ENCODE measurements at places on chromosomes 12 and 14. TPM values are rescaled to one million over a fixed set of nuclear protein-coding genes. Genes with fewer than 3 reads are reported as not detected.

The OTOGL gene
- total RNA-seq = 1.3 TPM

The GPR84 gene
- not detected for total RNA-seq

The REP15 gene
- 1.8 TPM for total RNA-seq

The TULP3 gene
- 18.6 TPM for total RNA-seq

The RARG gene
- 12.2 TPM for total RNA-seq

GRCh38 chr12:101694986-101695385 is 2.5 kb upstream of the CHPT1 start:
- DNase-seq = no peak

DNA sequence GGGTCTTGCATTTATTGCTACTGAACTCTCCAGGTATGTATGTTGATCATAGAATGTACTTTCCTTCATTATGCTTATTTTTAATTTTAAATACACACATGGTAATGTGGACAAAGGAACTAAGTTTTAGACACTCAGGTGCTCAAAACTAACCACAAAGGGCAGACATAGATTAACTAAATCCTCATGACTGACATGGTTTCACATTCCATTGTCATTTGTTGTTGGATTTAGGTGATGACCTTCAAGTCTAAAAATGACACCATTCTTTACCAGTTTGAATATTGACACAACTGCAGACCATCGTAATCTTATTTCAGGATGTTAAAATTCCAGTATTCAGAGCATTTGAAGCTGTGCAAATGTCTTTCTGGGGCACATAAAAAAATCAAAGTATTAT is 128.4 kb downstream of the BBS10 start:
- DNase-seq = no peak

- no peak for DNase-seq
These were observed 219.9 kb downstream of the PPM1H start for GRCh38 chr12:62714774-62715721.

DNA sequence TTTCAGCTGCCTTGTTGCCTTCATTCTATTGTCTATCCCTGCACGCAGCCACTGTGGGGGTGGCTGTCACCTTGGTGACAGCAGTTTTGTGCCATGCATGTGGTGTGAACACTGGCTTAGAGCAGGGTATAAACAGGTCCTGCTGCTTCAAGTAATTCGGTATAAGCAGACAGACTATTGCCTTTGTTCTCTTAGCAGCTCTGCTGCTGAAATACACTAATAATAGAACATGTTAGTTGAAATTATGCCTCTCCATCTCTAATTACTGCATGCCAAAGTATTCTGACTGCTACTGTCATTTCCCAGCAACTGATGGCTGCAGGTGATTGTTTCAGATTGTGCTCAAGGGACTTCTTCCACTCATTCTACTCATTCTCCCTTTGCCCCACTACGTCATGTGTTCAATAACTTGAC is 34.6 kb downstream of the PTPRO start:
- DNase-seq = no peak

GRCh38 chr14:74619672-74620131 is 7.7 kb upstream of the LTBP2 start:
- DNase-seq = peak; percentile 59

- no peak for DNase-seq
These were observed 116.6 kb downstream of the SLC35F4 start for GRCh38 chr14:57749267-57749666.

- DNase-seq = no peak
These were observed 74.6 kb upstream of the EEA1 start for GRCh38 chr12:93003531-93004239.

GRCh38 chr12:52312086-52312485 is 9.1 kb downstream of the KRT83 start:
- no peak for DNase-seq

DNA sequence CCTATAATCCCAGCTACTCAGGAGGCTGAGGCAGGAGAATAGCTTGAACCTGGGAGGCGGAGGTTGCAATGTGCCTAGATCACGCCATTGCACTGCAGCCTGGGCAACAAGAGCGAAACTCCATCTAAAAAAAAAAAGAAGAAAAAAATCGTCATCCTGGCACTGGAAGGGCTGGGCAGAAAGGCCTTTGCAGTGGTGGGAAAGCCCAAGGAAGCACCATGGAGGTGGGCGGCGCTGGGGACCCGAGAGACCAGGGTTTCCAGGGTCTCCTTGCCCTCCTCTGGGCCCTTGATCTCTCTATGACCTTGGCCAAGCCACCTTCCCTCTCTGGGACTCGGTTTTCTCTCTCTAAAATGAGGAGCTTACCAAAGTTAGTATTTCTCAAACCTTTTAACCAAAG is 65.4 kb downstream of the LGMN start:
- no peak for DNase-seq

DNA sequence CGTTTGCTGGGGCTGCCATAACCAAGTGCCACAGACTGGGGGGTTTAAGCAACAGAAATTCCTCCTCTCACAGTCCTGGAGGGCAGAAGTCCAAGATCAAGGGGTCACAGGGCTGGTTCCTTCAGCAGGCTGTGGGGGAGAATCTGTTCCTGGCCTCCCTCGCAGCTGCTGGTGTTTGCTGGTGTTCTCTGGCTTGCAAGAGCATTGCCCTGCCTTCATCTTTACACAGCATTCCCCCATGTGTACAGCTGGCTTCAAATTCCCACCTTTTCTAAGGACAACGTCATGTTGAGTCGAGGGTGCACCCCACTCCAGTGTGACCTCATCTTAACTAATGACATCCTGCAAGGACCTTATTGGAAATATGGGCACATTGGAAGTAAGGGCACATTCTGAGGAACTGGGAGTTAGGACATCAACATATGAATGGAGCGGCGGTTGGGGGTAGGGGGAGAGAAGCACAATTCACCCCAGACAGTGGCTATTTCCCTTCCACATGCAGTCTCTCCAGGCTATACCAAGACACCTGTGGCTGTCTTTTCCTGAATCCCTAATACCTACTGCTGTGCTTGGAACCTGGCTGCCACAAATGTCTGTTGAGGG is 123.6 kb downstream of the FOXN3 start:
- DNase-seq = no peak

- no peak for DNase-seq
These were observed 120.4 kb downstream of the ETV6 start for GRCh38 chr12:11769723-11770514.

DNA sequence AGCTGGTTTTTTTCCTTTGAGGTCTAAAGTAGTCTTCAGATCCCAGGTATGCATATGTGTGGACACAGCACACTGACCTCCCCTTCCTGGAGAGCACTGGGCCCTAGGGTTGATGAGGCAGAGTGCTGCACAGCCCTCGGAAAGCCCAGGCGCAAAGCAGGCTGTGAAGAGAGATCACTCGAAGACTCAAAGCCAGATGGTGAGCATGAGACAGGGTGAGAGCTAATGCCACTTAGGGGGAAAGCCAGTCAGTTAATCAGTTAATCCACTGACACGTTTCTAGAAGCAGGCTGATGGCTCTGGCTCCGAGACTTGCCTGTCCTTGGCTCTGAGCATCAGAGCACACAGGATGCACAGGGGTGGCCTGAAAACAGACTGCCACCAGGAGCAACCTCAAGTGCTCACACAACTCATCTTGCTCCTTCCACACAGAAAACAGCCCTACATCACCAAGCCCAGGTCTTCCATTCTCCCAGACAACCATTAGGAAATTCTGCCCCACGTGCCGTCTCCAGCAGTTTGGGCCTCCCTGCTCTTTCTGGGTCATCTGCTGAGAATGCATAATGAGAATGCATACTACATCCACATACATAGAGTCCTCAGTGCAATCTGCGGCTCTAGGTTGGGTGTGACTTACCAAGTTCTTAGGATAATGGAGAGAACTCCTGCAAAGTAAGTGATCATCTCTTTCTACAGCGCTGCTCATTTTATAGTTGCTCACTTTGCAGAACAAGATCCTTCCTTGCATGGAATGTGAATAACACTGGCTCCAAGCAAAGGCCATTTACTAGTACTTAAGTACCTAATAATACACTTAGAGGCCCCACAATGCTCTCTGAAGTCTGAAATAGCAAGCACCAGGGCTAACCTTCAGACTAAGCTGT is 12.0 kb downstream of the AQP6 start:
- DNase-seq = no peak

DNA sequence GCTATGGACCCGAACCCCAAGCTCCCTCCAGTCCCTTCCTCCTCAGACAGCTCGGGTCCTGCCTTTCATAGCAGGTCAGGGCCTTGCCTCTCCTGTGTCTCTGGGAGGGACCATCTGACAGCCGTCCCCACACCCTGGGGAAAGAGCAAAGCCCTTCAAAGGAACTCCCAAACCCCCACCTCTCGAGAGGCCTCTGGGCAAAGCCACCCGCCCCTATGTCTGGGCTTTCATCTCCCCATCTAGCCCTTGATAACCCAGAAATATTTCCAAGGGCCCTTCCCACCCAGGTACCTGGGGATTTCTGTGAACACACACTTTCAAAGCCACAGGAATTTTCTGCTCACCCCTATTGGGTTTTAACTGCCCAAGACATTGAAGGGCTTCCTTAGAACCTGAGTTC is 32.1 kb downstream of the SNRNP35 start:
- no peak for DNase-seq

GRCh38 chr14:27995691-27996090 is 770.9 kb upstream of the FOXG1 start:
- no peak for DNase-seq

- DNase-seq = no peak
These were observed 3.1 kb downstream of the ZBTB42 start for GRCh38 chr14:104803912-104804410.

DNA sequence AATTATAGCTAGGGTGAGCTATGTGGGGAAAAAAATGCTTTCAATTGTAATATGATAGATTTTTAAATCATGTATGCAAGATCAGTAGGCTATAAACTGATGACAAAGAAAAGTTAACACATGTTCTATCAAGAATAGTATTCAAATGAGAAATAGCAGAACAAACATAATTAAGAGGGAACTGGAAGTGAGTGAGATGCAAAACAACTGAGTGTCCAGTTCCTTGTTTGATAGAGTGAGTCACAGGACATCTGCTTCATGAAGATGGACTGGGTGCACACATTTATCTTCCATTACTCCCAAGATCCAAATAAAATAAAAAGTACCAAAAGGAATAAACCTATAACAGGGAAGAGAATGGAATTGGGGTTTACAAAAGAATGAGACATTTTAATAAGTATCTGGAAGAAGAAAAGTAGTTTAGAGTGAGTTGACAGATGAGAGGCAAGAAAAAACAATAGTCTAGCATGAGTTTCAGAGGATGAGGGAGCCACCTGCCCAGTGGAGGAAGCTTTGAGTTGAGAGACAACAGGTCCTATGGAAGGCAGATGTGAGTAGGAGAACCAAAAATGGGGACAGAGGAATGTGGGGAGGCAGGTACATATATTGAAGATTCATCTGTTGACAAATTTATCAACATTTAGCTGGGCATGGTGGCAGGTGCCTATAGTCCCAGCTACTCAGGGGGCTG is 178.1 kb upstream of the ARHGAP5 start:
- DNase-seq = no peak

DNA sequence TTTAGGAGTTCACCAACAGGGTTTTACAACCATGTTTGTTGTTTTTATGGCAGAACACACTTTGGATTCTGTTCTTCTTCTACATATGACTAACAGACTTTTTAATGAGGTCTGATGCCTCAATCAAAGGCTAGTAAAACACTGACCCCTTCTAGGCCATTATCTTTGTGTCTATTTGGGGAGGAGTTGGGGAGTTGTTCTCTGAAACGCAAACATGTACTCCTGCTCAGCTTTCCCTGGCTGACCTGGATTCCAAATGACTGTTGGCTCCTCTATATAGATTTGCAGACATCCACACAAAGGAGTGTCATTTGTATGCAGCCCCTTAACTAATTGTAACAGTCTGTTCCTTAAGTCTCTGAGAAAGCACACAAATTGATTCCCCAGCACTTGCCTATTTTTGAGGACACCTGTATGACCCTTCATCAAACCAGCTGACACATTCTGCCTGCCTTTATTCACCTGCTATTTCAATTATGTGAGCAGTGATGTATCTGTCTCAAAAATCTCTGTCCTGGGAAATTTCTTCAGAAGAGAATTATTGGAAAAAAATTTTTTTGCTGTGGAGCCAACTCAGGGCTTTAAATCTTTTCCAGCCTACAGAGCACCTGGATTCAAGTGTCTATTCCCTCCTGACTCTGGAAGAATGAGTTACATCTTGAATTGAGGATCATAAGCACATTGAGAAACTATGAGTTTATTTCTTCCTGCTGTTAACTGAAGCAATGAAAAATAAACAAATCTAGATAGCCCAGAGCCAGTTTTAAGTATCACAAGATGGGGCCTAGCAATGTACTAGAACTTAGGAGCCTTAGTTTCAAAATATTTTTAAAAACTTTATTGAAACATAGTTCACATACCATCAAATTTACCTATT is 417.2 kb downstream of the RAD51B start:
- no peak for DNase-seq

GRCh38 chr12:57619434-57620244 is 8.4 kb downstream of the ARHGEF25 start:
- DNase-seq = no peak

DNA sequence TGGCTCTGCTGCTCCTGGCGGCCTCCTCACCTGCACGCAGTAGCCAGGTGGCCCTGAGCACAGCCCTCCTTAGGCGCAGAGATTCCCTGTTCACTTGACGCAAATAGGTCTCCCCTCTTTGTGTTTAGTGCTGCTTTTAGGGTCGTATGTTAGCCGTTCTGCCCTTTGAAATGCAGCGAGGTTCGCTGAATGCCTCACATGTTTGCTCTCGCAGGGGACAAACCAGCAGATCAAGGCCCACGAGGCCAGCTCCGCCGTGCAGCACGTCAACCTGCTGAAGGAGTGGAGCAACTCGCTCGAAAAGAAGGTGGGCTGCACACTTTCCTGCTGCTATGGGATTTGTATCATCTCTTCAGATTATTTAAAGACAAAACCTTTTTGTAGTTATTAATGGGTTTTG is 31.4 kb upstream of the AMN start:
- DNase-seq = no peak

DNA sequence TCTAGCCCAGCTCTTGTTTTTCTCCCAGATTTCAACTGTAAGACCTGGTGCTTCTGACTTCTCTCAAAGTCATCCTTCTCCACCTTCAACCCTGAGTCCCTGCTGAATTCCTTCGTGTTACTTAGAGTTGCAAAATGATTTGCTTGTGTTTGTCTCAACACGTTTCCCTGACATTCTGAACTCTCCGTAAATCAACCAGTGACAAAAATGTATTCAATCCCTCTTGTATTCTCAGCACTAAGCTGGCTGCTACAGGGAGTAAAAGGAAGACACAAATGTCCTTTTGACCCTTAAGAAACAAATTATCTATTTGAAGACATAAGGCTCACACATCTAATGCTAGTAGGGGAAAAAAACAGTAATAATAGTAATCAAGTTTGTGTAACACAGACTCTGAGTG is 514.0 kb upstream of the TMPO start:
- DNase-seq = no peak

DNA sequence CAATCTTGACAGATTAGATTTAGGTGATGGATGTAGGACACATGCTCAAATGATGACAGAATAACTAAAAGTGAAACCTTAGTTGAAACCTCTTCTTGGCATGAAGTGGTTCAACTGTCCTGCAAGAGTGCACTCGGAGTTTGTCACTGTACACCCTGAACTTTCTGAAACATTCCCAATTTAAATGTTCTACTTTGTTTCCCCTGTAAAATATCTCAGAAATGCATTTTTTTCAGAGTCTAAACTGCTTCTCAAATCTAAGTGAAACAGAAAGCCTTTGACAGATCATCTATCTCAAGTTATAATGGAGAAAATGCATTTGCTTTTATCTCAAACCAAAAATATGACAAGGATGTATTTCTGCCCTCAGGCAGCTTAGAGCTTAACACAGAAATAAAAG is 66.0 kb downstream of the BHLHE41 start:
- no peak for DNase-seq

Data from breast epithelium (tissue), 4 donors.